ENCODE measurements at places on chromosomes 7 and 10.

GRCh38 chr10:28879246-28879645 is 201.9 kb downstream of the BAMBI start:
- no peak for DNase-seq

GRCh38 chr7:3399858-3400257 is 98.8 kb downstream of the SDK1 start:
- DNase-seq: no peak

DNA sequence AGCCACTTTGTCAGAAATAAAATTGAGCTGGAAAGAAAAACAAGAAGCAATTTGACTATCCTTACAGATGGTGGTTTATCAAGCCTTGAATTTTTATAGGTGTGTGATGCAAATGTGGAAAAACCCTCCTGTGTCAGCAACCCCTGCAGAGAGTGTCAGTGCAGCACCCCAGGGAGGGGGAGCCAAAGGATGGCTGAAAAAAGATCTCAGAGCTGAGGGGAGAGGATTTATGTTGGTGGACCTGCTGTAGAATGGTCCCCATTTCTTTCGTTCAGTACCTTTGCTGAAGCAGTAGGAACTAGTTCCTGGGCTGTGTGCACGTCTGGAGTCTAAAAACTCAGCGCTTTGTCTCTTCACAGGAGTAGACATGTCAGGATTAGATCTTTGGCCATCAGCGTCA is 239.0 kb downstream of the PHTF2 start:
- DNase-seq: no peak

DNA sequence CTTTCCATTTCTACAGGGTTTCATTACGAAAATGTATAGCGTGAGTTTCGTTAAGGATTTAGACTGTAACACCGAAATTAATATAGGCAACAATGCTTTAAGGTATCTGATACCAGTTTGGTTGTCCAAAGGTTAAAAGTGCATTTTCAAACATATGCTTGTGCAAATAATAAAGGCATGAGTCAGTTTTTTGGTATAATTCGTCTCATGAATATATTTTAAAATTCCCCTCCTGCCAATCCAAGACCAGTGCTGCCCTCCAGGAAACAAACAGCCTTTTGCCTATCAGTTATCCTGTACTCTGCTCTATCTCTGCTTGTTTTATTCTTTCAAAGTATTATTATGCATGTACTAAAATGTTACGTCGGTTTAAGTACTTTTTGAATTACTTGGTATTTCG is 2.0 kb downstream of the LCOR start:
- no peak for DNase-seq

DNA sequence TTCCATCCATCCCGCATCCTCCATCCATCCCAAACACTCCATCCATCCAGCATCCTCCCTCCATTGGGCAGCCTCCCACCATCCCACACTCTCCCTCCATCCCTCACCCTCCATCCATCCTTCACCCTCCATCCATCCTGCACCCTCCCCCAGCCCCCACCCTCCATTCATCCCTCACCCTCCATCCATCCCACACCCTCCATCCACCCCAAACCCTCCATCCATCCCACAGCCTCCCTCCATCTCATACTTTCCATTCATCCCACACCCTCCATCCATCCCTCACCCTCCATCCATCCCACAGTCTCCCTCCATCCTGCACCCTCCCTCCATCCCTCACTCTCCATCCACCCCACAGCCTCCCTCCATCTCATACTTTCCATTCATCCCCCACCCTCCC is 60.4 kb downstream of the FOXI2 start:
- no peak for DNase-seq

GRCh38 chr7:98315318-98315993 is 34.0 kb downstream of the BRI3 start:
- DNase-seq: no peak

DNA sequence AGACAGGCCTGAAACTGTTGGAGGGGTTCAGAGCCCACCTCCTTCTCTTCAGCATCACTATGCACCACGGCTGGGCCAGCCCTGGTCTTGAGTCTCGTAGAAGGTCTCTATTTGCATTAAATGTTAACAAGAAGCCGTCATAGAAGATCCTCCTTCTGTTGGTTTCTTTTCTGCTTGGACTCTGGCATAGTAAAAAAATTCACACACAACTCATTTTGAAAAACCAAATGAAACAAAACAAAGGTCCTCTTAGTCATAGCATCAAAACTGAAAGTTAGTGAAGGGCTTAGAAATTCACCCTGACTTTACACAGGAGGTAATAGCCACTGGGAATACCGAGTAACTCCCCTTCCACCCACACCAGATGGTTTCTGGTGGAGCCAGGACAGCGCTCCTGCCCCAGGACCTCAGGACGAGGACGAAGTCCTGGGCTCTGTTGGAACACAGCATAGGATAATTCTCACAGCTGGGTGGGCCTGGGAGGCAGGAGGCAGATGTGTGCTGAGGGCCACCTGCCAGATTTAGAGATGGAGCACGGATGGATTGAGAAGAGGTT is 248.4 kb upstream of the KLF6 start:
- no peak for DNase-seq
